Body of pancreas (tissue), 4 donors: ENCODE measurements at places on chromosomes 3 and 15.
A peak's percentile ranks its signal among the peaks of the same experiment; 100 is the strongest.

- DNase-seq = no peak
Measured at GRCh38 chr3:98886525-98886924, 15.0 kb downstream of the DCBLD2 start.

DNA sequence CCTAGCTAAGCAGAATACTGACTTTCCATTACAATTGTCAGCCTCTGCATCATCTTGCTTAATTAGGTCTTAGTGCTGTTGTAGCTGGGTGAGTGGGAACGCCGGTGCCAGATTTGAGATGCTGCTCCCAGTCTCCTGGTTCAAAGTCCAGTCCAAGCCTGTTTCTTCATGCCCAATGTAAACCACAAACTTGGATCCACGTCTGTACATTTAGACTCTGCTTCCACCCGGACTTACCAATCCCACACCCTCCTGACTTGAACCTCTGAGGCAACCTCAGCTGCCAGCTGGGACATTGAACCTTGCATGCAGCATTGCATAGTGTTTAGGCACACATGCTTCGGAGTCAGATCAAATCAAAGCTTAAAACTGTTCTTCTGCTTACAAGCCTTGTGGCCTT, 43.0 kb downstream of the BCL2L10 start:
- DNase-seq = peak; percentile 45

- peak; percentile 26 for DNase-seq
Measured at GRCh38 chr3:12187448-12188327, 29.0 kb upstream of the TIMP4 start.

GRCh38 chr3:9701711-9702110, 1.9 kb upstream of the CPNE9 start:
- DNase-seq = no peak

DNA sequence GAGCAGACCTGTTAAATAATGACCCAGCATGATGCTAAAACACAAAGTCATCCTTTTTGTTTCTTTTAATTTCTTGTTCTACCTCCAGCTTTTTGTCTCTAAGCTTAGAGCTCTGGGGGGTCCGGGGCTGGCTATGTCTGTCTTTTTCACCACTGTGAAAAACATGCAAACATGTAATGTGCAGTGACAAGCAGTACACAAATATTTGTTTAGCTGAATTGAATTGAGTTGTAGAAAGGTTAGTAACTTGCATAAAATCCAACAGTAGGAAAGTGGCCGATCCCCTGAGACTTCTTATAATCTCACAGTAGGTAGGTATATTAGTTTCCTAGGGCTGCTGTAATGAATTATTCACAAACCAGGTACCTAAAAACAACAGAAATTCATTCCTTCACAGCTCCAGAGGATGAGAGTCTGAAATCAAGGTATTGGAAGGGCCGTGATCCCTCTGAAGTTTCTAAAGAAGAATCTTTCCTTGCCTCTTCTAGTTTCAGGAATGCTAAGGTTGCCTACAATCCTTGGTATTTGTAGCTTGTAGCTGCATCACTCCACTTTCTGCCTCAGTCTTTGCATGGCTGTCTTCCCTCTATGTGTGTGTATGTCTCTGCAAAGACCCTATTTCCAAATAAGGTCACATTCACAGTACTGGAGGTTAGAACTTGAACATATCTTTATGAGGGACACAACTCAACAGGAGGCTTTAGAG, 32.7 kb downstream of the ARL14 start:
- no peak for DNase-seq

GRCh38 chr3:69051756-69052471, at the start of gene TMF1:
TMF1 (minus strand) TSS chr3:69052333; CDS start chr3:69052086, 247 bp downstream.
- peak; percentile 99 for DNase-seq

DNA sequence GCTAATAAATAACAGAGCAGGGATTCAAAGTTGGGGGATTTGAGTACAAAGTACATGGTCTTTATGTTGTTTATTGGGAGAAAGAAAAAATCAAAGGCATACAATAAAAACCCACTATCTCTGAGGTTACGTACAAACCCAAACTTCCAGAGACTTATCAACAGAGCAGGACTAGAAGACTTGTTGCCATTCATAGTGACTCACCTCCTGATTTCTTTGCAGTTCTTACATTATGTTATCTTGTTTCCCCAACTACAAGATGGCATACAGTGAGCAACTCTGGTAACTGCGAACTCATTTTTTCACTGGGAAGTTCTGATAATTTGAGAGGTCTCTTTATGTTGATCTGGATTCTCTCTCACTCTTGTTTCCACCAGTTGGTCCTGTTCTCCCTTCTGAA, 80.6 kb upstream of the ETV5 start:
- DNase-seq = no peak

GRCh38 chr3:101950510-101950909, 101.2 kb downstream of the NFKBIZ start:
- DNase-seq = no peak

- DNase-seq = peak; percentile 7
Measured at GRCh38 chr3:126147932-126148683, 32.3 kb downstream of the ALDH1L1 start.

GRCh38 chr15:94412979-94413746, 181.8 kb downstream of the MCTP2 start:
- DNase-seq = no peak

GRCh38 chr15:92383519-92384324, 10.0 kb upstream of the ST8SIA2 start:
- peak; percentile 17 for DNase-seq

DNA sequence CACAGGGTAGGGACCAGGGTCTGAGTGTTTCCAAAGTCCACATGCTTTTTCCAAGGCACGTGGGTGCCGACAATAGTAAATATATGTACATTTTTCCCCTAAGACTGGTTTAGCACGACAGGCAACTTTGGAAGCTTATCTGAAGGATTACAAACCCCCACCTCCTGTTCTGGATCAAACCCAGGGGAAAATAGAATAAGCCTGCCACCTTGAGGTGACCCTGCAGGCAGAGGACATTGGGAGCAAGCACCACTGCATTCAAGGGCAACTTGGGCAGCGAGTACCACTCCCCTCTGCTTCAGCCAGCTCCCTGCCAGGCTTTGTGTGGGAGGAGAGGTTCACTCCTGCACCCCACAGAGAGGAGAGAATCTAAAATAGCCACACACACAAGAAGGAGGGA, 44.8 kb downstream of the KBTBD12 start:
- peak; percentile 50 for DNase-seq

- DNase-seq = no peak
Measured at GRCh38 chr3:167318996-167319615, 61.0 kb downstream of the ZBBX start.

DNA sequence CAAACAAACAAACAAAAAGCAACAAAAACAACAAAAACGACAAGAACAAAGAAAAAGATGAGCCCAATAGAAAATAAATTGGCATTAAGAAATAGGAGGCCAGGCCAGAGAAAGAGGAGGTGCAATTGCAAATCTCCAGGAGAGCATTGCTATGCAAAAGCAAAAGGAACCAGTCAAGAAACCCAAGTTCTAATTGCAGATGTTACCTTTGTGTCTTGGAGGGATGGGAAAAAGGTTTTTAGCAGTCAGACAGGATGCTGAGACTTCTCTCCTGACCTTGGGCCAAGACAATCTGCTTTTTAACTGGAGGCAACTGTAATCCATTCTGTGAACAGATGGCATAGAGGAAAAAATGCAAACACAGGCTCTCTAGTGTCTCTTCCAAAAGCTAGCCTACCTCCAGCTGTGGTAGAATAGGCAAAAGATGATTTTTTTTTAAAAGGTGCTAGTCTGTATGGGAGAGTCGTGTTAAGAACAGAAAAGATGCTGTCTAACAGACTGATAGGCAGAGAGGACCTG, 56.4 kb downstream of the LSAMP start:
- DNase-seq = no peak

DNA sequence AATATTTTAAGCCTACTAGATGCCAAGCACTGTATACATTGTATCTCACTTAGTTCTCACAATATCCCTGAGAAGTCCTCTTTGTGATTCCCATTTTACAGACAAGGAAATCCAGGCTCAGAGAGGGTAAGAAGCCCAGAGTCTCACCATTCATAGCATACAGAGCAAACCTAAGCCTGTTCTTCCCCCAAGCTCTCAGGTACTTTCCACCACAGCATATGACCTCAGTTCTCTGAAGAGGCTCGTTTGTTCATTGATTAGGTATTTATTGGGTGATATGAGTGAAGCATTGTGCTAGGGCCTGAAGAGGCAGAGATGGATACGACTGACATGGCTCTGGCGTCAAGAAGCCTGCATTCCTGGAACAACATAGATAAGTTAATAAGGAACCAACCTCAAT, 310.9 kb upstream of the UMPS start:
- DNase-seq = no peak

- DNase-seq = no peak
Measured at GRCh38 chr15:29988701-29989100, 94.1 kb upstream of the GOLGA8J start.

GRCh38 chr3:183210862-183211341, 42.2 kb upstream of the B3GNT5 start:
- DNase-seq = no peak

DNA sequence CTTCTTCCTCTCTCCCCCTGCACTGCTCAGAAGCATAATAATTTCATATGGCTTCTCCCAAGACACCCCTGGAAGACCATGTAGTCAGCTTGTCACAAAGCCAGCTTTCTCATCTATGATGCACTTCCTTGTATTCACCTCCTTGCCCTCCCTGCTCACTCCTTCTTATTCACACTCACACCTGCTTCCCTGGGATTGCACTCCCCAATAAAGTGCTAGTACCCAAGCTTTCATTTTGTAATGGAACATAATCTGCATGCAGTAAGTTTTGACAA, 76.9 kb upstream of the FRMD4B start:
- no peak for DNase-seq

DNA sequence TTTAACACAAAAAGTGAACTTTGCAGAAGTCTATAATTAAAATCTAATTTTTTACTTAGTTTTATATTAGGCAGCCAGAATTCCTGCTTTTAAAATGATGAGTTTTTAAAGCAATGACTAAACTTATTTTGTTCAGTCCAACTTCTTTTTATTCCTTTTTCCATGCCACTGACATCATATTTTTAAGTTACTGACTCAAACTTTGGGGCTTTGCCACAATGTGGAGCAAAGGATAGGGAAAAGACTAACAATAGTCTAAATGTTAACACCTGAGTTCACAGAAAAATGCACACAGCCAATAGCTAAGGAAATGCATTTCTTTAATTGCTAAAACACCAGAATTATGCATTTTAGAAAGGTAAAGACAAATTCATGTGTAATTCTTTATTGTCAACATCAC, 647.6 kb upstream of the DPPA4 start:
- DNase-seq = no peak

- no peak for DNase-seq
Measured at GRCh38 chr3:20682573-20682972, 496.6 kb upstream of the SGO1 start.

GRCh38 chr3:113094337-113095221, 103.8 kb downstream of the GTPBP8 start:
- DNase-seq = no peak

DNA sequence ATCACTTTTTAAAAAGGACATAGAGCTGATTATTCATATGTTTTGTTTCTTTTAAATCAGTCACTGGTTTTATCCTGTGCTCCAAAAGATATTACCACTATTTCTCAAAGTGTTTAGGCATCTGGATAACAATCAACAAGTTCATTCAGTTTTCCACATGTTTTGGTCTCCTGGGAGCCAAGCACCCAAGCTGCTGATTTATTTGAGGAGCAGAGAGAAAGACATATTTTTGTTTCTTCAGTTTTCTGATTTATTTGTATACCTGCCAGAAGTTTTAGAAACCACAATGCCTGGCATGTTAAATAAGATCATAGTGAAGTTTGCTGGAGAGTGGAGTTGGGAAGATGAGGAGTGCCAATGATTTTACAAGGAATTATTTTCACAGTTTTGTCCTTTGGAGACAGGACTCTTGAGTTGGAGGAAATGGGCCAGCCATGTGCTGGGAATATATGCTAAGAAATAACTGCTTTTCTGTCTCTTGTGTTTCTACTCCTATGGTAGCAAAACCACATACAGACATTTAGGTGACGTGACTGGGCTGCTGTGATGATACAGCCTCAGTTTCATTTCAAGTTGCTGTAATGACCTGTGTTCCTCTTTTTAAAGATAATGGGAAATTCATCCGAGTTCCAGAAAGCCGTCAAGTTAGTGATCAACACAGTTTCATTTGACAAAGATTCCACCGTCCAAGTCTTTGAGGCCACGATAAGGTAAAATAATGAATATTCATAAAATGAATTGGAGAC, 11.7 kb downstream of the EDEM1 start:
- DNase-seq = peak; percentile 35

DNA sequence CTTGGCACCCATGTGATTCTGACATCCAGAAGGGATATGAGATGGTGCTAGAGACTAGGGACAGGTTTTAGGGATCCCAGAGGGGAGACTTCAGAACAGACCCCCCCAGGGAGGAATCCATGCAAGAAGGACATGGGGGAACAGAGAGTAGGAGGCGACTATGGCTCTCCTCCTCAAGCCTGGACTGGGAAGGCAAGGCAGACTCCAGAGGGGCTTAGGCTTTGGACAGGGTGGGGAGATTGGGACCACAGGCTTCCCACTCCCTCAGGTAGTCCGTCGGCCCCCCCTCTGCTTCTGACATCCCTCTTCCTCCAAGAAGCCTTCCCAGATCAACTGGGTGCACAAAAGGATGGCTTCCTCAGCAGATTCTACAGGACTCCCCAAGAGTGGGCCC, 3.0 kb upstream of the VIPR1 start:
- DNase-seq = no peak

- DNase-seq = no peak
Measured at GRCh38 chr15:88020806-88021205, 235.7 kb downstream of the NTRK3 start.

GRCh38 chr3:146387566-146387965, 81.8 kb downstream of the PLSCR2 start:
- no peak for DNase-seq

DNA sequence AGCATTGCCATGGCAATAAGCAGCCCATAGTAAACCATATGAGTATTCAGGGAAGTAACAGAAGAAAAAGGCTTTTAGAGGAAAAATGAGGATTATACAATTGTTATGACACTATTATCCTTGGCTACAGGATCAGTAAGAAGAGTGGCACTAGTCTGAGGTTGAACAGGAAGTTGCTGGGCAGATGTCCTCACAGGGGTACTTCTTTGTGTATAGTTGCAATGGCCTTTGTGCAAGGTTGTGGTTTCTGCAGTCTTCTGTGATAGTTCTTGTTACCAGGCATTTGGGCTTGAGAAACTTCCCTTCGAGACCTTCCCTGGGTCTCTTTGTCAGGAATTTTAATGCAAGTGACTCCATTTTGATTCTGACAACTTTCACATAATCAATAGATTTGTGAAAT, 100.6 kb upstream of the ATP11B start:
- no peak for DNase-seq

DNA sequence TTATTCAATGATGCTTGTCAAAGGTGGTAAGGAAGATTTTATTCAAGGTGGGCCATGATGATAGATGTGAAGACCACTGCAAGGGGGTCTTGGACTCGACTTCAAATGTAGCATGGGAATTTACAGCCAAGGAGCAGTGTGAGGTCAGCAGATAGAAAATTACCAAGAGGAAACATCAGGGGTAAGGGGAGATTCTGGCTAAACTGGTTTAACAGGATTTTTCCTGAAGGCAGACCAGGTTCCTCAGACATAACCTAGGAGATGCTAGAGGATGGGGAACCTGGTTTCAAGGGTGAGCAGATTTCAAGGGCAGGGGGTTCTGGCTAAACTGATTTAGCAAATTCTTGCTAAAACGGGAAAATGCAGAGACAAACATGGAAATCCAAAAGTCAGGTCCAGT, 464.9 kb downstream of the TAFA4 start:
- no peak for DNase-seq
